Neural crest cell (in vitro differentiated cells): ENCODE measurements at places on chromosomes 1 and 21.

GRCh38 chr1:66351478-66351877 is 182.5 kb upstream of the SGIP1 start:
- DNase-seq: no peak

GRCh38 chr1:80462006-80462405 is 1338.7 kb upstream of the ADGRL2 start:
- DNase-seq: no peak

DNA sequence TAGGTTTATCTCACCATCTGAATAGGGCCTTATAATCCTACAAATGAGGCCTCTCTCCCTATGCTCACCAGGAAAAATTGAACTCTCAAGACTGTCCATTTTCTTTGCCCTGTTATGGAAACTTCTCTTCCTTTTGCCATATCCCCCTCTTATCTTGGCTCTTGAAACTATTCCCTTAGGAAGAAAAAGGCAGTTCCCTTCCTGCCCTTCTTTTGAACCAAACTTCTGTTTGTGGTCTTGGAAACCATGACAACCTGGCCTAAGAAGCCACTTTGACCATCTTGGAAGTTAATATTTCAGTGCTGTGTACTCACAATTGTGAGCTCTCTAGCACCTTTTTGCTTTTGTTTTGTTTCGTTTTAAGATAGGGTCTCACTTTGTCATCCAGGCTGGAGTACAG is 40.0 kb downstream of the ATP2B4 start:
- no peak for DNase-seq

DNA sequence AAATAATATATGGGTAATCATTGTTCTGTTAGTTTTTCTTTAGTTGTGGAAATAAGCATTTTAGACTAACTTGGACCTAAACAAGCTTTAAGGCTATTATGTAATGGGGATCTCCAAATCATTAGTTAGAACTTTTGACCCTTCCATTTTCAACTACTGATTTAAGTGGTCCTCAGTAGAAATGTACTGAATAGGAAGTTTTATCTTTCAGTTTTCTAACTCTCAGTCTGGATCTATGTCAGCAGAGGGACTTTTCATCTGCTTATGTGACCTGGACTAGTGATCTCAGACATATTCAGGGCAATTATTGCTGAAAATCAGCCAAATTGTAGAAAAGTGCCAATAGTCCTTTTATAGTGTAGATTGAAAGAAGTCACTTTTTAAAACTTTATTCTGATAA is 56.0 kb downstream of the SASS6 start:
- no peak for DNase-seq

GRCh38 chr1:183002267-183002666 is 21.0 kb upstream of the LAMC1 start:
- no peak for DNase-seq

- DNase-seq: no peak
These were observed 1.5 kb downstream of the FCRL4 start for GRCh38 chr1:157596384-157596783.

DNA sequence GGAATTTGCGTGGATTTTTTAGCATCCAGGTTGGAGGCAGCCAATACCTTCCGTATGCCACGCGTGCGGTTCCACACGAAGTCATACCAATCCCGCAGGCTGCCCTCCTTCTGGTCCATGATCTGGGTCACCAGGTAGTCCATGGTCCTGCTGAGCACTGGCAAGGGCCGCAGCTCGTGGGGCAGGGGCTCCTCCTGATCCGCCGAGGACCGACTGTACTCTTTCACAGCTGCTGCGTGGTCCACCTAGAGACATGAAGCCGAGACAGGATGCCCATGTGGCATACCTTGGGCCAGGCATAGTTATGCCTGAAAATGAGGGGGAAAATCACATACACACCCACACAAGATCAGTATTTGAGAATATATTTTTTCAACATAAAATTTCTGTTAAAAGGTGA is 12.1 kb downstream of the MCM3AP start:
- DNase-seq: no peak

GRCh38 chr1:167305706-167306277 is 85.1 kb downstream of the POU2F1 start:
- no peak for DNase-seq

GRCh38 chr1:117284399-117285215 is 73.9 kb upstream of the VTCN1 start:
- DNase-seq: no peak

DNA sequence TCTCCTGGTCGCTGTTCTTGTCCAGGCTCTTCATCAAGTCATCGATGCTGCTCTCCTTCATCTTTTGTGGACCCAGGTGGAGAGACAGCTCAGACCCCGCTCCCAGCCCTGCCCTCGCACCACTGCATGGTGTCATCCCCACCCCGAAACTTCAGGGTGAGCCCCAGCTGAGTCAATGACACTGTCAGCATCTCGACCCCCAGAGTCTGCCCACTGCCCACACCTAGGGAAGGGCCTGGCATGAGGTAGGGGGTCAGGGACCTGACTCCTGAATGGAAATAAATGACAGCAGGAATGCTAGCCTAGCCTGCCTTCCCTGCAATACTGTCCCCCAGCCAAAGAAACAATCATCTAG is 1.6 kb upstream of the S100A6 start:
- no peak for DNase-seq

DNA sequence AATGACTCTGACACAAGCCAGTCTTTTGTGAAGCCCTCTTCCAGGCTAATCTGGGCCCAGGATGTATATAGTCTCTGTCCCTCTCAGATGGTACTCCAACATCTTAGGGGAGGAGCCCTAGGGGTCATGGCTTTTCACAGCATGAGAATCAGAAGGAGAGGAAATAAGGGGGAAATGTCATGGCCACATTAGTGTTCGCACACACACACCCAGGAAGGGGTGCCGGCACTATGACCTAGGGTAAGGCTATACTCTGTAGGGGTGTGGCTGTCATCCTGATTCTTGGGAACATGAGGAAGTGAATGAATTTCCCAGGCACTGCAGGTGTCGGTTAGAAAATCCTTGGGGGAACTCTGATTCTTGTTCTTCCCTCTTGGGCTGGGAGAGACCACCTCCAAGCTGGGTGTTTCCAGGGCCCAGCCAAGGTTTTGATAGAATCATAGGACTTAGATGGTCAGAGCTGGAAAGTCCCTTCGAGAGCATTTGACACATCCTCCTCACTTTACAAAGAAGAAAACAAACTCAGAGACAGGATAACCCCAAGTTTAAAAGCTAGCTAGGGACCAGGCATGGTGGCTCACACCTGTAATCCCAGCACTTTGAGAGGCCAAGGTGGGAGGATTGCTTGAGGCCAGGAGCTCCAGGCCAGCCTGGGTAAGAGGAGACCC is 22.0 kb downstream of the GFI1 start:
- DNase-seq: no peak

DNA sequence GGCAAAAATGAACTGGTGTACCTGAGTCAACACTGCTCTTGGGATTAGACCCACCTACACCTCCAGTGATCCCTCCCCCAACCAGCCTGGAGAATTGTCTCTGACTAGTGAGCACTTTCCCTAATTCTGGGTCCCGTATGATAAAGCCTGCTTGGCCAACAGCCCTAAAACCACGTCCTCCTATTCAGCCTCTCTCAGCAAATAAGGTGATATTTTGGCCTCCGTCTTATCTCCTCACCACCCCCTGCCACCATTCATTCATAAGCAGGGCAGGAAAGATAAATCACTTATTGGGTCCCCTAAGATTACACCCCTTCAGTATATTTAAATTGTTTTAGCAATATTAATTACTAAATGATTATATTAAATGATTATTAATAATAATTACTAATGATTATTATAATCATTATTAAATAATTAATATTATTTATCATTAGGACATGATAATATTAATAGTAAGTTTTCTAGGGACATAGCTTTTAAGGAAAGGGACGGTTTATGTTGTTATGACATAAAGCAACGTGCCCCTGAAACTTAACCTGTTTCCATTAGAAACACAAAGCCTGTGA is 108.0 kb downstream of the DUSP10 start:
- DNase-seq: no peak

DNA sequence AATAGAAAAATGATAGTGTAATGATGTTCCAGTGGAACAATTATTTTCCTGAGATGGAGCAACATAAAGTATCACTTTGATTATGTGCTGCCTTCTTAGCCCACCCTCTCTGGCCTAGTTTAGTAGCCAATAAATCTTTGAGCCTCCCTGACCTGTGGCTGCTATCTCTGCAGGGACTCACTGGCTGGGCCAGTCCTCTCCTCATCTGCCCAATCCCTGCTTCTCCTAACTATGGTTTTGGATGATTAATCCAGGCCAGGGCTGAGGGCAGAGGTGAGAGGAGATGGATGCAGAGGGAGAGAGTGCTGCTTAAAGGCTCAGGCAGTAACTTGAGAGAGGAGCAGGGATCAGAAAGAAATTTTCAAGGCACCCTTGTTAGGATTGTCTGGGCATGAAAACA is 89.0 kb upstream of the CD34 start:
- no peak for DNase-seq

- no peak for DNase-seq
These were observed 2.4 kb downstream of the ATP8B2 start for GRCh38 chr1:154327466-154328317.

DNA sequence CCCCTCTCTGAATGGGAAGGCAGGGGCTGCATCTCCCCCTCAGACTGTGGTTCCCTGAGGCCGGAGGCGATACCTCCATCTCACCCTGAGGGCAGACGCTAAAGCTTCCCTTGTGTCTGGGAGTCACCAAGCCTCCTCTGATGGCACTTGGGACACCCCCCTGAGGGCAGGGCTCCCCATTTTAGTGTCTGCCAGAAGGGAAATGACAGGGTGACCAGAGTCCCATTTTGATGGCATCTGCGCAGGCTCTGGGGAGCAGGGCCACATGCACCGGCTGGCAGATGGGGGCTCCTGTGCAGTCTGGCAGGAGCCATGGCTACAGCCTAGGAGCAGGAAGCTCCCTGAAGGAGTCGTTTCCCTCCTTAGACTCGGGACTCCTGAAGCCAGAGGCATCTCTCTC is 1.7 kb downstream of the S100A2 start:
- DNase-seq: no peak

DNA sequence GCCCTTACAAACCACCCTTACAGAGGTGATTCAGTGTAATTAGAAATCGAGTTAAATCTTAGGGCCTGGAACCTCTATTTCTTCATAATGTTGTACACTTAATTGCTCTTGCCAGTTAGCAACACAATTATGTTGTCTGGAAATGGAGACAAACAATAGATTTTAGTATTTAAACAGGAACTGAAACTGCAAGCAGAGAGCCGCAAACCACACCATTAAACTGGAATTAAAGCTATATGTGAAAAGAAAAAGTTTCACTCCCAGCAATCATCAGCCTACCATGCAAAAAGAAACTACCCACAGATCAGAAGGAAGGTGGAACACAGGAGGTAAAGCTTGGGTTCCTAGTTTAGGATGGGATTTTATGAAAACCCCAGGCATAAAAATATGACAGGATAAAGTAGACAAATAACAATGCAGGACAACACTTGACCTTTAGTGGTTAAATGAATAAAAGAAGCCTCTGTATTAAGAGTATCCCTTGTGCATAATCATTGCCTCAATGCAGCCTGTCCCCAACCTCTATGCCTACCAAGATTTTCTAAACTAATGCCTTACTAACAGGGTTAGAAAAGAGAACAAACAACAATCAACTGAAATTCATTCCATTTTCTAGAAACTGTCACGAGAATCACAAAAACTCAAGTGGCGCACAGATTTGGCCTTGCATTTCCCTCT is 304.3 kb upstream of the ESRRG start:
- DNase-seq: no peak

DNA sequence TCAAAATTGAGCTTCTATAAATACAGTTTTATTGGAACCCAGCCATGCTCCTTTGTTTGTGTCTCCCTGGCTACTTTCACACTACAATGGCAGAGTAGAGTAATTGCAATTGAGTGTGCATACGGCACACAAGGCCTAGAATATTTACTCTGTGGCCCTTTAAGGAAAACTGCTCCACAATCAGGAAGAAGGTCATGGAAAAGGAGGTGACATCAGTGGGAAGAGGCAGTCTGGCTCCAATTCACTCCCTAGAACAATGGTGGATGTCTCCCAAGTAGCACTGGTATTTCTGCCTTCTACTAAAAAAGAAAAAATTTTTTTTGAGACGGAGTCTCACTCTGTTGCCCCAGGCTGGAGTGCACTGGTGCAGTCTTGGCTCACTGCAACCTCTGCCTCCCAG is 51.3 kb downstream of the KRTAP19-8 start:
- DNase-seq: no peak

DNA sequence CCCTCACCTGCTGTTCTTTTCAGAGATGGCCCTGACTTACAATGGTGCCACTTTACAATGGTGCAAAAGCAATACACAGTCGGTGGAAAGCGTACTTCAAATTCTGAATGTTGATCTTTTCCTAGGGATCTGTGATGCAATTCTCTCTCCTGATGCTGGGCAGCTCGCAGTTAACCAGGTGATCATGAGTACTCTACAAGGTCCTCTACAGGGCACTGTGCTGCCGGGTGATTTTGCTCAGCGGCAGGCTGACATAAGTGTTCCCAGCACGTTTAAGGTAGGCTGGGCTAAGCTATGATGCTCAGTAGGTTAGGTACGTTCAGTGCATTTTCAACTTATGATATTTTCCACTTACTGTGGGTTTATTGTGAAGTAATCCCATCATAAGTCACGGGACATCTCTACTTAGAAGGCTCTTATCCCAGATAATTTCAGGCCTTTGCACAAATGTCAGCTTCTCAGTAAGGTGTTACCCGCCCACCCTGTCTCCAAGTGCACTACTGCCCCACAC is 126.5 kb downstream of the KCNN3 start:
- no peak for DNase-seq

- no peak for DNase-seq
These were observed 52.6 kb upstream of the GADD45A start for GRCh38 chr1:67632356-67632755.

- no peak for DNase-seq
These were observed 201.2 kb downstream of the TGFB2 start for GRCh38 chr1:218546314-218546713.

- DNase-seq: no peak
These were observed 1003.0 kb downstream of the TTLL7 start for GRCh38 chr1:82995951-82996350.

- DNase-seq: no peak
These were observed 404.1 kb downstream of the PTPRU start for GRCh38 chr1:29640428-29640785.

- peak; percentile 6 for DNase-seq
These were observed 201.6 kb upstream of the PTBP2 start for GRCh38 chr1:96519851-96520578.
